ENCODE measurements at places on chromosomes 16 and 17.

- no peak for DNase-seq
These were observed 127.7 kb upstream of the ADAMTS18 start for GRCh38 chr16:77562497-77562896.

DNA sequence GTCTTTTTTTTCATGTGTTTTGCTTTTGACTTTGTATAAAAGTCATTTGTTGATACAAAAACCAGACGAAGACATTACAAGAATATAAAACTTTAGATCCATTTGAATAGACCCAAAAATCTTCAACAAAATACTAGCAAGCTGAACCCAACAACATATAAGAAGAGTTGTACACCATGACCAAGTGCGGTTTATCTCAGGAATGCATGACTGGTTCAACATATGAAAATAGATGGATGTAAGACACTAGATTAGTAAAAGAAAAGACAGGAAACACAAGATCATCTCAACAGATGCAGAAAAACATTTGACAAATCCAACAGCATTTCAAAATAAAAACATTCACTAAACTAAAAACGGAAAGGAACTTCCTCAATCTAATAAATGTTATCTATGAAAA, 69.0 kb downstream of the TBC1D16 start:
- no peak for DNase-seq

DNA sequence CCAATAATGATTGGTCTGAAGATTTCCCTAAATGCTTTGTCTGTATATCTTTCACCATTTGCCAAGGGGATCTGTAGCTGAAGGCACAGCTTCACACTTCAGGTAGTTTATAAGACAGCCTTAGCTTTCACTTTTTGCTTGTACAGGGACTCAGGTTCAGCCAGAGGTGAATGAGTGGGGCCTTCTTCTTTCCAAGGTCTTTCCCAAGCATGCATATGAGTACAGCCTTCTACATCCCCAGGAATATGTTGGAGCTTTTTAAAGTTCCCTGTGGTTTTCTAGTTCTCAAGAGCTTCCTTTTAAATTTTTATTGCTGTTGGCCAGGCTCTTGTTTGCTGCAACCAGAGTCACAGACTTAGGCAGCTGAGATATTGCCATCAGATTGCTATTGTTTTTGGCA, 17.9 kb upstream of the SPDYE4 start:
- DNase-seq, result no peak

DNA sequence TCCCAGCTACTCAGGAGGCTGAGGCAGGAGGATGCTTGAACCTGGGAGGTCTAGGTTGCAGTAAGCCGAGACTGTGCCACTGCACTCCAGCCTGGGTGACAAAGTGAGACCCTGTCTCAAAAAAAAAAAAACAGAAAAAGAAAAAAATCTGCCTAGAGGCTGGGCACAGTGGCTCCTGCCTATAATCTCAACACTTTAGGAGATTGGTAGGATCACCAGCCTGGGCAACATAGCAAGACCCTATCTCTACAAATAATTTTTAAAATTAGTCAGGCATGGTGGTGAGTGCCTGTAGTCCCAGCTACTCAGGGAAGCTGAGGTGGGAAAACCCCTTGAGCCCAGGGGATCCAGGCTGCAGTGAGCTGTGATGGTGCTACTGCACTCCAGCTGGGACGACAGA, 17.7 kb downstream of the CUEDC1 start:
- DNase-seq, result no peak

DNA sequence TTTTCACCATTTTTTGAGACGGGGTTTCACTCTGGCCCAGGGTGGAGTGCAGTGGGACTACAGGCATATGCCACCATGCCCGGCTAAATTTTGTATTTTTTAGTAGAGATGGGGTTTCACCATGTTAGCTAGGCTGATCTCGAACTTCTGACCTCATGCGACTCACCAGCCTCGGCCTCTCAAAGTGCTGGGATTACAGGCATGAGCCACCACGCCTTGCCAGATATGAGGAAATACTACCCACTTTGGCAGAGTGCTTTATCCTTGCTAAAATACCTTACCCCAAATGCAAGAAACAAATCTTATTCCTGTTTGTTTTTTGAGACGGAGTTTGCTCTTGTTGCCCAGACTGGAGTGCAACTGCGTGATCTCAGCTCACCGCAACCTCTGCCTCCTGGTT, 62.9 kb upstream of the MGAT5B start:
- no peak for DNase-seq

- DNase-seq, result no peak
These were observed 1545.0 kb upstream of the GOT2 start for GRCh38 chr16:60279061-60279665.

GRCh38 chr17:56121191-56122051, 31.9 kb upstream of the ANKFN1 start:
- no peak for DNase-seq

DNA sequence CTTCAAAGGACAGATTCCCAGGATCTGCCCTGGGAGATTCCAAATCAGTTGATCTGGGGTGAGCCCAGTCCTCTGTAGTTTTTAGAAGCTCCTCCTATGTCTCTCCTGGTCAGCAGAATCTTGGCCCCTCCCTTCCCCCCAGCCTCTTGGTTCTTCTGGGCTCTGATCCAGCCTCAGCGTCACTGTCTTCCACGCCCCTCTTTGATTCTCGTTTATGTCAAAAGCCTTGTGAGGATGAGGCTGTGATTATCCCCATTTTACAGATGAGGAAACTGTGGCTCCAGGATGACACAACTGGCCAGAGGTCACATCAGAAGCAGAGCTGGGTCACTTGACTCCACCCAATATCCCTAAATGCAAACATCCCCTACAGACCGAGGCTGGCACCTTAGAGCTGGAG, 840 bp upstream of the CDH5 start:
- DNase-seq, result no peak

DNA sequence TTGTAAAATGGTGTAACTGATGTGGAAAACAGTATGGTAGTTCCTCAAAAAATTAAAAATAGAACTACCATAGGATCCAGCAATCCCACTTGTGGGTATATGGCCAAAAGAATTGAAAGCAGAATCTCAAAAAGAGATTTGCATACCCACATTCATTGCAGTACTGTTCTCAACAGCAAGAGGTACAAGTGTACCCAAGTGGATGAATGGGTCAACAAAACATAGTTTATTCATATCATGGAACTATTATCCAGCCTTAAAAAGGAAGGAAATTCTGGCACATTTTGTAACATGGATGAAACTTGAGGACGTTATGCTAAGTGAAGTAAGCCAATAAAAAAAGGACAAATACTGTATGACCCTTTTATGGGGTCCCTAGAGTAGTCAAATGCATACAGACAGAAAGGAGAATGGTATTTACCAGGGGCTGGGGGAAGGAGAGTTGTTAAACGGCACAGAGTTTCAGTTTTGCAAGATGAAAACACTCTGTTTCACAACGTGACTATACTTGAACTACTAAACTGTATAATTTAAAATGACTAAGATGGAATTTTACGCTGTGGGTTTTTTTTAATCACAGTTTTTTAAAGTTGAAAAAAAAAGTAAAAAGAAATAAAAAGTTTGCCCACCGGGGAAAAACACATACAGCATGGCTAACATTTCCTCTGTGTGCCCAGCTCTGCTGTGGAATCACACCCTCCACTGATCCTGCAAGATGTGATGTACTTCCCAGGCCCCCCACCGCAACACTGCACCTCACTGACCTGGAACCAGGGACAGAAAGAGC, 6.1 kb downstream of the TVP23A start:
- no peak for DNase-seq

- DNase-seq, result no peak
These were observed 49.2 kb upstream of the EMP2 start for GRCh38 chr16:10629592-10629963.

DNA sequence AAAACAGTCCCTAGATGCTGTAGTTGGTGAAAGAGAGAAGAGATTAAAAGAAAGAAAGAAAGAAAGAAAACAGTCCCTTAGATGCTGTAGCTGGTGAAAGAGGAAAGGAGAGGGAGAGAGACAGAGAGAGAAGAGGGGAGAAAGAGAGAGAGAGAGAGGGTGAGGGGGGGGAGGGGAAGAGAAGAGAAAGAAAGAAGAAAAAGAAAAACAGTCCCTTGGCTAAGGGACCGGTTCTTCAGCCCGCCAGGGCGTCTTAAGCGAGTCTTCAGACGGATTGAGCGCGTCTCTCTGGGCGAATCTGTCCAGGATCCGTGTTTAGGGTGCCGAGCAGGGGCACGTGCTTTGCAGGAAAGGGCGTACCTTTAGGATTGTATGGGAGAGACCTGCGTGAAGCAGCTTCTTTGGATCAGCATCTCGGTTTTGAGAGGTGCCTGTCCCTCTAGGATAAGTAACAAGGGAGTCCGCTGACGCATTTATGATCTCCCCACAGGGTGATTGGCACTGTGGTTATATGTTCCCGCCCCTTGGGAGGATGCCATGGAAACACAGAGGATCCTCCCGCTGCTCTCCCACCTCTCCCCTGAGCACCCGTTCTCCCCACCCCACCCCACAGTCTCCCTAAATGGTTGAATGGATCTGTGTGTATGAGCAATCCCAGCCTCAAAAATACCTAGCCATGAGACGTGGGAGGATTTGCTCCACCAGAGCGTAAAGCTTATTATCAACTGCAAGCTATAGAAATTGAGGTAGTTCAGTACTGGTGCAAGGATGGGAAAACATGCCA, 16.7 kb downstream of the GNGT2 start:
- DNase-seq, result no peak

GRCh38 chr17:47978324-47978723, 7.4 kb downstream of the CDK5RAP3 start:
- DNase-seq, result peak; percentile 44

DNA sequence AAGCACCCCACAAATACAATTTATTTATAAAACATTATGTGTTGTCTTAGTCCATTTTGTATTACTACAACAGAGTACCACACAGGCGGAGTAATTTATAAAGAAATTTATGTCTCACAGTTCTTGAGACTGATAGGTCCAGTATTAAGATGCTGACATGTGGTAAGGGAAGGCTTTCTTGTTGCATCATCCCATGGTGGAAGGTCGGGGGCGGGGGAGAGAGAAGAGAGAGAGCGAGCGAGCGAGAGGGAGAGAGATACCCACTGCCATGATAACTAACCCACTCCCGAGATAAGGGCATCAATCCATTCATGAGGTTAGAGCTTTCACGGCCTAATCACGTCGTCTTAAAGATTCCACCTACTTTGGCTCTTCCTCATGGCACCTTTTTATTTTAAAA, 117.8 kb downstream of the KCNJ12 start:
- no peak for DNase-seq

DNA sequence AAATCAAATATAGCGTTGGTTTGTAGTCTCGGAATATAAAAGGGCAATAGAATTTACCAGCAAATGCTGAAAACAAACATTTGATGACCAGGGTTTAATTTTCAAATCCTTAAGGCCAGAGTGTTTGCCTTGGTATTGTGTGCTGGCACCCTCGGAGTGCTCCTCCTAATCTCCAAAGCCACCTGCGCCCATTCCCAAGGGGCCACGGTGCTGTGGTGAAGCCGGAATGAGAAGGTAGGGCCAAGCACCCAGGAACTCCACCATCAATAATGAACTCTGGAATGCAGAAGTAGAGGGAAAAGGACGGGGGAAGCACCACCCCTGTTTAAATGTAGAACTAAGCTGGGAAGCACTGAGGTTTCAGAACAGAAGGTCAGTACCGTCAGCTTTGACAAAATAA, 51.9 kb downstream of the COG7 start:
- DNase-seq, result no peak

- DNase-seq, result no peak
These were observed 7.3 kb upstream of the SERPINF1 start for GRCh38 chr17:1754430-1755112.

DNA sequence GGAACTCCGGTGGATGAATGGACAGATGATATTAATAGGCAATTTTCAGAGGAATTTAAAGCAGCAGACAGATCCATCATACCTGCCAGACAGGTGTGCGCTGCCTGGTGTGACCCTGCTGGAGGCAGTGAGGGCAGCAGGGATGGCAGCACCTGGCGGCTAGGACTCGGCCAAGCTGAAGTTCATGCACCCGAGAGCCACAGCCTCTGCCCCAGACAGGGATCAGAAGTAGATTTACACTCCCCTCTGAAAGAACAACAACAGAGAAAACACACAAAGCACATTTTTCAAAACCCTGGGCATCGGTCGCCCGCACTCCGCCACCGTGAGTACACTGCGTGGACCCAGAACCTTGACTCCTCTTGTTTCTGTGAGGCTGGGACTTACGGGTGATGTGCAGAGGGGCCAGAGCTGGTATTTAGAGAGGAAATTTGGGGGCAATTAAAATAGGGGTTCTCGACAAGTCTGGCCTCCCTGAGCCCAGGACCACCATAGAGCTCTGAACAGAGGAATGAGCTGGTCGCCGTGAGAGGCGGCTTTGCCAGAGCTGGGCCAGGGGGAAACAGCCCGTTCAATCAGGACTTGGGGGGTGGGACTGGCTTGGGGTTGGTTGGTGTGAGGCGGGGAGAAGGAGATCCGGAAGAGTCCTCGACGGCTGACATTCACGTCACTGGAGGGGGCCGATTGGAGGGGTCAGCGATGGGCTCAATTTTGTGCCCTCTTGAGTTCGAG, 101.0 kb downstream of the METRNL start:
- no peak for DNase-seq

DNA sequence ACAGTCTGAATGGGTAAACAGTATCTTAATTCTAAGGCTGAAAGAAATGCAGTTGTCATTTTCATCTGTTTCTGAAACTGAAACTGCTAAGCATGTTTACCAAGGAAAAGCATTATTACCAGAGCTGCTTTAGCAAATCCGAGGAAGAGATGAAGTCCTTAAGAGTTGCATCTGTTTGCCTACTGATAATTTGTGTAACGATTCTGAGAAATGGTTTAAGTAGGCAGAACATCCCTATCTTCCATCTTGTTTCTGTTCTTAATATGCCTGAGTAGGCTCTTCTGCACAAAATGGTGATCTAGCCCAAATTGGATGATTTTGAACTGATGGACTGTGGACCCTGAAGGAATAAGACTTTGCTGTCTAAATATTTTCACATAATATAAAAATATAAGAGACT, 34.9 kb downstream of the NUP93 start:
- no peak for DNase-seq

DNA sequence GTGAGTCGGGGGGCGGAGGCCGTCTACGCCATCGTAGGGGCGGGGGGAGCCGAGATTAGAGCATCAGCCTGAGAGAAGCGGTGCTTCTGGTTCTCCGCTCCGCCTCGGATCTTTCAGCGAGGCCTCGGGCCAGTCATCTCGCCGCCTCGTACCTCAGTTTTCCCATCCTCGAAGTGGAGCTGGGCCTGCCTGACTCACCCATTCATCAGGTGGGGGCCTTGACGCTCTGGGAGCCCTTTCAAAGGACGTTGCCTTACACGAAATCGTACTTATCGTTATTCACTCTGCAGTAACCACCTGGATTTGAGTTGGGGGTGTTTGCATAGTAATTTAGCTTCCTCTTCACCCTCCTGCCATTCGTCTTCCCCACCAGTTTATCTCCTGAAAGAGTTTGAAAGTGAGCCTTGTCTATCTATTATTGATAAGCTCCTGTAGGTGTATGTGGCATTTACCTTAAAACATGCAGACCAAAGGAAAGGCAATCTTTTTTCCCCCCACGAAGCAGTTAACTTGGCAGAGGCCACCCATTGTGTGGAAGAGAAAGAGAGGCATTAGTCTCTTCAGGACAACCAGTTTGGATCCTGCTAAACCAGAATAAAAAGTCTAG, 674 bp downstream of the TAF15 start:
- DNase-seq, result no peak

- DNase-seq, result peak; percentile 52
These were observed 69.9 kb upstream of the MSI2 start for GRCh38 chr17:57186226-57187019.

Measured in DMS 273 treated with DMSO at 0.1 percent for 48 hours (cell line).